ENCODE measurements at places on chromosomes 4 and X.

GRCh38 chrX:81890521-81890920 lies 688.6 kb downstream of the SH3BGRL start:
- DNase-seq: no peak

- no peak for DNase-seq
Measured at GRCh38 chrX:67558267-67558666, 14.4 kb downstream of the AR start.

DNA sequence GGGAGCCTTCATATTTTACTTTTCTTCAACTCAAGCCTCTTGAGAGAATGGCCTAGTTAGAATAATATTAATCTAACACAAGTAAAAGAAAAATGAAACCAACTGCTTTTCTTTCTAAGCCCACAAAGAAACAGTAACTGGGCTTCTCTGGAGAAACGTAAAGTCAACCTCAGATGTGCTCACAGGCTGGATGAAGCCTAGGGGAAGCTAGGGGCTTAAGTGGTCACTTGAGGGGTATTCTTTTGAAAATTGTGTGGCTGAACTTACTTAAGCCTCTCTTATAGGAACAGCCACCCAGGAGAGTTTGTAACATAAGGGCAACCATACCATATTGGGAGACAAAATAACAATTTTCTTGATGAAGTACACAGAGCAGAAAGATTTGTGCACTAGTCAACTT lies 279.0 kb downstream of the SPRY1 start:
- no peak for DNase-seq

GRCh38 chrX:40310016-40310415 lies 212.3 kb upstream of the BCOR start:
- no peak for DNase-seq

DNA sequence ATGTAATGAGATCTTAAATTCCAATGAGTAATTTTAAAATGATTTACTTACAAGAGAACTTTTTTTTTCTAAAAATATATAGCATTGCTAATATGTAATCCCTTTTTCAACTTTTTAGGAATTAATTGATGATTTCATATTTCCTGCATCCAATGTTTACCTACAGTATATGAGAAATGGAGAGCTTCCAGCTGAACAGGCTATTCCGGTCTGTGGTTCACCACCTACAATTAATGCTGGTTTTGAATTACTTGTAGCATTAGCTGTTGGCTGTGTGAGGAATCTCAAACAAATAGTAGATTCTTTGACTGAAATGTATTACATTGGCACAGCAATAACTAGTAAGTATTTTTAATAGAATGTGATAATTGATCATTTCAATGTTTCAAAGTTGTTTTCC lies 113.2 kb downstream of the USP9X start:
- no peak for DNase-seq

GRCh38 chr4:122434285-122434684 lies 22.2 kb downstream of the IL2 start:
- DNase-seq: no peak

DNA sequence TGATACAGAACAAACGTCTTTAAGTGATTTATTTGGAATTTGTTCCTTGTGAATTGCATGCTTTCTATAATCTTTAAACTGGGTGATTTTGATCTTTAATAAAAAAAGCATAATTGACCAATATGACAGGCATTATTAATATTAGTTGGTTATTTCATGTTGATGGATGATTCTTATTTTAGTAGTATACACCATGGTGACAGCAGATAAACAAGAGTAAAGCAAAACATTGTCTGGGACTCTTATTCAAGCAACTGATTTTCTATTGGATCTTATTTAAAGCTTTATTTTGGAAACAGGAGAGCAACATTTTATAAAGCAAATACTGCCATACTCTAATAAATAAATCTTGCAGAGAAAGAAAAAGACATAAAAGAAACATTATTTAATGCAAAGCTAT lies 591.4 kb upstream of the GNPDA2 start:
- no peak for DNase-seq

DNA sequence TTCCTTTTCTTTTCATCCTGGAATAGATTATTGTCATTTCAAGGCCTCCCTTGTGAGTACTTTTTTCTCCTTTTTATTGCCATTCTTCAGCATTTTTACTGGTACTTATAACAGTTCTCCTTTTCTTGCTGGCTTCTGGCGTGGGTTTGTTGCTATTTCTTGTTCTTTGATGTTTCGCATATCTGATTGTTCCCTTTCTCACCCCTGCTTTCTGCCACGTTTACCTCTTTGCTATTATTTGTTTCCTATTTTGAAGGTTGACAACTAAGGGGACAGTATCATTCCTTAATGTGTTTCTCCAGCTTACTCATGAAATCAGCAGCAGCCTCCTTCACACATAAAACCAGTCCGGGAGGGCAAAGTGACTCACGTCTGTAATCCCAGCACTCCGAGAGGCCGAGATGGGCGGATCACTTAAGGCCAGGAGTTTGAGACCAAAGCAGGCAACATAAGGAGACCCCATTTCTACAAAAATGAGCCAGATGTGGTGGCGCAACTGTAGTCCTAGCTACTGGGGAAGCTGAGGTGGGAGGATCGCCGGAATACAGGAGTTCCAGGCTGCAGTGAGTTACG lies 72.6 kb downstream of the DMD start:
- no peak for DNase-seq

DNA sequence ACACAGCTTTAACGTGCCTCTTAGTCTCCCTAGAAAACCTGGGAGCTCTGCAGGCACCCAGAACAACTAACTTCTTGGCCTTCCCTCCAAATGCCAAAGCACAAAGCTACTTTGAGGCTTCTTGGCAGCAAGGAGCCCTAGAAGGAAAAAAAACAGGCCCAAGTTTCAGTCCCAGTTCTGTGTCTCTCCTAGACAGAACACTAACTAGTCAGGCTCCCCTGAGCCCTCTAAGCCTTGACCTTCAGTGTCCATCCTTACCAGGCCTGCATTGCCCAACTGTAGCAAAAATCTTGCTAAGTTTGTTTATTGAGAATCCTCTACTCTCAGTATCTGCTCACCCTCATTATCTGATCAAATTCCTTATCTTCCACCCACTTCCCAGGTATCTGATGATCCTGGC lies 79.2 kb downstream of the PAPSS1 start:
- no peak for DNase-seq

DNA sequence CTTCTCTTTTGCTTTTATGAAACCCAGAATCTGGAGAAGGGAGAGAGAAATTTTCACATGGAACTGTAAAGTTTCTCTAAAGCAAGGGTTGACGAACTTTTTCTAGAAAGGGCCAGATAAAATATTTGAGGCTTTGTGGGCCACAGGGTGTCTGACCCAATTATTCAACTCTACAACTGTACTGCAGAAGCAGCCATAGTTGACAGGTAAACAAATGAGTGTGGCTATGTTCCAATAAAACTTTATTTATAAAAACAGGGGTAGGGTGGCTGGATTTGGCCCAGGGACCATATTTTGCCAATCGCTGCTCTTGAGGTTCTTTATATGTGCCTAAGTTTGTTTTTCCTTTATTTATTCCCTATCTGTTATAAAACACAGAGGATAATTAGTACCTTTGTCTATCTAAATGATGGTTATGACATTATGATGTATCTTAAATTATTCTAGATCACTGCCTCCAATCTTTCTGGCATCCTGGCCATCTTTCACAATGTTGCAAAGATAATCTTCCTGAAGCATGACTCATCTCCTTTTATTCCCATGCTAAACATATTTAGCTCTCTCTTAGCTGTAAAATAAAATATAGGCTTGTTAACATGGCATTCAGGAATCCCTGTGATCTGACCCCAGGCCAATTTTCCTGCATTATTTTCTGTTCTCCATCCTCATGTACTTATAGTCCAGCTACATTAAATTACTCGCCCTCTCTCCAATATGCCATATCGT lies 106.8 kb upstream of the CBLL2 start:
- DNase-seq: no peak

- DNase-seq: no peak
Measured at GRCh38 chrX:48541140-48541814, 1.8 kb downstream of the TBC1D25 start.

- no peak for DNase-seq
Measured at GRCh38 chr4:54005475-54005874, 58.9 kb downstream of the CHIC2 start.

DNA sequence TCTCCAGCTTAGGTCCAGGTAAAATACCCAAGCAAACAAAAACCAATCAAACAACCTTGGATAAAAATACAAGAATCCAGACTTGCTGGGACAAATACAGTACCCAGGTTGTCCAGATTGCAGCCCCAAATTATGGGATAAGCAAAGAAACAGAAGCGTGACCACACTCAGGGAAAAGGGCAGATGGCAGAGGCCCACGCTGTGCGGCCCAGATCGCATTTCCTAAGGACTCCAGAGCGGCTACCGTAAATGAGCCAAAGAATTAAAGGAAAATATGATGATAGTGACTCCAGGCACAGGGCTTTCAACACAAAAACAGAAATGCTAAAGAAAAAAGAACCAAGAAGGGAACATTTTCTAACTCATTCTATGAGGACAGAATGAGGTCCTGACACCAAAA lies 50.3 kb downstream of the FGFRL1 start:
- DNase-seq: no peak

- DNase-seq: no peak
Measured at GRCh38 chr4:80091184-80091583, 18.2 kb upstream of the ANTXR2 start.

GRCh38 chrX:104324461-104325212 lies 69.9 kb upstream of the ESX1 start:
- DNase-seq: peak; percentile 15

GRCh38 chr4:173504181-173504503 lies 25.9 kb downstream of the HAND2 start:
- no peak for DNase-seq

- DNase-seq: no peak
Measured at GRCh38 chrX:38970074-38970473, 168.8 kb downstream of the MID1IP1 start.

DNA sequence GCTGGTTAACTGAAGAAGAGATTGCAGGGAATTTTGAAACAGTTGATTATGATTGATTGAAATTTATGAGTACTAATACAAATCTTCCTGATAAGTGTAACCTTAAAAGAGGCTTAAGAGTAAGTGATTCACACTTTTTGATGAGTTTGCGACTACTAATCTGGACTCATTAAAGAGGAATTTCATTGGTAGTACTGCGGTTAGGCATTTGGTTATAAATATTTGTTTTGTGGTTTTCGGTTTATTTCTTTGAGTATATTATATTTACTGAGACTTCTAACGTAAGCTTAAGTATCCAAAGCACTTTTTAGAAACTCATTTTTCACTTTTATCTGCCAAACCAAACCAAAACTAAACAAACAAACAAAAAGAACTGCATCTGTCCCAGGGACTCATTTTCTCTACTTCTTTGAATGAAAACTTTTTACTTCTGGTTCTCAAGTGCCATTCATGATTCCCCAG lies 20.7 kb downstream of the SLIT2 start:
- DNase-seq: peak; percentile 42

GRCh38 chr4:157115613-157116335 lies 39.8 kb downstream of the GLRB start:
- peak; percentile 85 for DNase-seq

DNA sequence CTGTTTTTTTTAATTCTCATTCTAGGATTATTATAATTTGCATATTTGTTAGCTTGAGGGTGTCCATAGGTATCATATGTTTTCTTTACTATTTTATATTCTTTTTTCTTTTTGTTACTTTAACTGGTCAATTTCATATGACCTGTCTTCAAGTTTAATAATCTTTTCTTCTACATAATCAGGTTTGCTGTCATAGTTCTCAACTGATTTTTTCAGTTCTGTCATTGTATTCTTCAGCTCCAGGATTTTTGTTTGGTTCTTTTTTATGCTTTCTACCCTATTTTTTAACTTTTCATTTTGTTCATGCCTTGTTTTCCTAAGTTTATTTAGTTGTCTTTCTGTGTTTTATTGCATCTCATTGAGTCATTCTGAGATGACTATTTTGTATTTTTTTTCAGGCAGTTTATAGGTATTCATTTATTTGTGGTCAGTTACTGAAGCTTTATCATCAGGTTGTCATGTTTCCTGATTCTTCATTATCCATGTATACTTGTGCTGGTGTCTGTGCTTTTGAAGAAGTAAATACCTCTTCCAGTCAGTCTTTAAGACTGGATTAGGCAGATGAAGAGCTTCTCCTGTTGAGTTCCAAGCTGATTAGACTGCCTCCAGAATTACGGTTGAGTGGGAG lies 220.3 kb upstream of the VEGFC start:
- DNase-seq: no peak

- no peak for DNase-seq
Measured at GRCh38 chrX:57211906-57212305, 74.6 kb upstream of the FAAH2 start.

DNA sequence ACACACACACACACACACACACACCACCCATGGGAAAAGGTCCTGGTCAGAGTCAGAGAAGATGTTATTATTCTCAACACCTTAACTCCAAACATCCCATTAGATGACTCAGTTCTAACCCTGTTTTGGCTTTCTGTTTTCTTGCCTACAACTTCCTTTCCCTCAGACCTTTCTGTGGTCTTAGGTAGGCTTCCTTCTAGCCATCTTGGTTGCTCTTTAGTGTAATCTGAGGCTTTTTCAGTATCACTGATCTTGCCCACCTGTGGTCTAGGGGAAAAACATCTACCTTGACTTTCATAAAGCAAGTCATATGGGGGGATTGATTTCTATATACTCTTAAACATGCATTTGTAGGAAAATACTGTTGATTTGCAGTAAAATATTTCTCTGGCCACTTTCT lies 56.9 kb downstream of the ATG4A start:
- no peak for DNase-seq

DNA sequence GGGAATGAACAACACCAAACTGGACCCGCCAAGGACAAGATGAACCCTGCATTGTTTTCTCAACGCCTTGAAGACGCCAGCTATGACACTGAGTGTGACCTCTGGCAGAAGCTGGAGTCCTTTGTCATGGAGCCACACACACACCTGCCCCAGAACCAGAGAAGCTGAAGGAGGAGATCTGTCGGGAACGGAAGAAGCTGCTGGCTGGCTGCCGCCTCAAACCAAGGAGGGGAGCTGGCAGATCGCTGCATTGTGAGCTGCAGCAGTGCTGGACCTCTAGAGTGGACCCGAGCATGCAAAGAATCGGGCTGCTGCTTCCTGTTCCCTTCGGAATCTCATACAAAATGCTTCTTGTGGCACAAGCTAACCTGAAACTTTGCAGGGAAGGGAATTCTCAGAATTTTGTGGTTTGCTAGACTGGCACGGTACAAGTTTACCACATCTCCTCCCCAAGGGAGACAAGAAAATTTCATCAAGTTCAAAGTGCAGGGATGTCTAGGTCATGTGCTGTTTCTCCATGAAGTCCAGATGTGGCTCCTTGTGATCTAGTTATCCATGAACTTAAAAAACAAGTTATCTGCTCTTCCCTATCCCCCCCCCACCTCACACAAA lies 23.4 kb upstream of the GLRB start:
- no peak for DNase-seq

DNA sequence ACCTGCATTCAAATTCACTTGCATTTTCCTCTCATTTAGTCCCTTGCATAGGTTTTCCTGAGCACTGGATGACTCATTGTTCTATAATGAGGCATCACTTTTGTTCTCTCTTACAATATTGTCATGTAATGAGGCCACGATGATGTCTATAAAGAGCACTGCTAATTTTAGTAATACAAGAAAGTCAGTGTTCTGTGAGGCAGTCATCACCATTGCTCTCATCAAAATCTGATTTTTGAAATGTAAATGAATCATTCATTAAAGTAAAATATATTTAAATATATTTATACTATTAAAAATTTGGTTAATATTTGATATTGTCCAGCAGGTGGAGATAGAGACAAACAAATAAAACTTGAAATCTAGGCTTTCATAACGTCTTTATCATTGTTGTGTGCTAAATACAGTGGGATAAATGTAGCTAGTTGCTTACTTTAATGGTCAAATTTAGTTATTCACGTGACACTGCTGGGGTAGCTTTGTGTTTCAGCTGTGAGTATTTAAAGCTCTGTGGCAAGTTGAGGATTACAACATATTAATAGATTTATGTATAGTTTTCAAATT lies 15.4 kb downstream of the HMGB2 start:
- DNase-seq: peak; percentile 13

Data from RCC 7860 (cell line).